ENCODE measurements at places on chromosomes 16 and 17.

- DNase-seq: no peak
These were observed 5.0 kb downstream of the GCGR start for GRCh38 chr17:81808778-81809555.

GRCh38 chr16:8963821-8964441 is at the start of gene USP7:
Gene USP7, minus strand, starts transcription at chr16:8963906. Its CDS starts 621 bp downstream, at chr16:8963285.
- DNase-seq: peak; percentile 54

DNA sequence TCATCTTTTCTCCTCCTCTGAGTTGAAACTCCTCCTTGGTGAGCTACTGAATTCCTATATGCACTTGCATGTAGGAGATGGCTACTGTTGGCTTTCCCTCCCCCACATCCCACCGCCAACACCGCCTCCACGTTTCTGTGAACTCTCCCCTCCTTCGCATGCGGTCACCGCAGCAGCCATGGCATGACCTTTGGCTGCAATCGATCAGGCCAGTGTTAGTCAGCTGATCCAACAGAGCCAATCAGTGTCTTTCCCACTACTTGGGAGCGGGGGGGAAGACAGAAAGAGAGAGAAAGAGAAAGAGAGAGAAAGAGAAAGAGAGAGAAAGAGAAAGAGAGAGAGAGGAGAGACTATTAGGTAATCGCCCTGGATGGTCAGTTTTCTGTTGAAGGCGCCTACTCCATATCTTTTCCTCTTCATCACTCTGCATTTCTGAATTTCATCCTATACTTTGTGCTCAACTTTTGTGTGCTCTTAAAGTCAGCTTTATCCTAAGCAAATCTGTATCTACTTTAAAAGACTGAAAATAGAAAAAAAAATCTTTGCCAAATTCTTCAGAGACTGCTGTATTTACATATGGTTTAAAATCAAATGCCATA is 22.7 kb downstream of the ASGR1 start:
- DNase-seq: no peak

- DNase-seq: no peak
These were observed 147.8 kb upstream of the CA10 start for GRCh38 chr17:52306314-52306713.

- no peak for DNase-seq
These were observed 79.9 kb downstream of the ZNF18 start for GRCh38 chr17:11917415-11917814.

DNA sequence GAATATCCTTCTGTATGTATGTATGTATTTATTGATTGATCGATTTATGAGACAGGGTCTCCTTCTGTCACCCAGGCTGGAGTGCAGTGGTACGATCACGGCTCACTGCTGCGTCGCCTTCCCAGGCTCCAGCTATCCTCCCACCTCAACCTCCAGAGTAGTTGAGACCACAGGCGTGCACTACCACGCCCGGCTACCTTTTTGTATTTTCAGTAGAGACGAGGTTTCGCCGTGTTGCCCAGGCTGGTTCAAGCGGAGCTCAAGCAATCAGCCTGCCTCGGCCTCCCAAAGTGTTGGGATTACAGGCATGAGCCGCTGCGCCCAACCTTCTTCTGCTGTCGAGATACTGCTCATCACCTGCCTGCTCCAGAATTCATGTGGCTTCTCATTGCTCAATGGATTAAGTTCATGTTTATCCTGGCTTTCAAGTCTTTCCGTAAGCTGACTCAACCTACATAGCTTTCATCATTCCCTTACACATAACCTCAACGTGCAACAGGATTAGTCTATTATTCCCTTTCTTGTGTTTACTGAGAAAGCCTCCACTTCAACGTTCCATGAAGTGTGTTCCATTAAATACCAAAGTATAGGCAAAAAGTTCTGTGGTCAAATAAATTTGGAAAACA is 13.6 kb downstream of the TAC4 start:
- DNase-seq: no peak

DNA sequence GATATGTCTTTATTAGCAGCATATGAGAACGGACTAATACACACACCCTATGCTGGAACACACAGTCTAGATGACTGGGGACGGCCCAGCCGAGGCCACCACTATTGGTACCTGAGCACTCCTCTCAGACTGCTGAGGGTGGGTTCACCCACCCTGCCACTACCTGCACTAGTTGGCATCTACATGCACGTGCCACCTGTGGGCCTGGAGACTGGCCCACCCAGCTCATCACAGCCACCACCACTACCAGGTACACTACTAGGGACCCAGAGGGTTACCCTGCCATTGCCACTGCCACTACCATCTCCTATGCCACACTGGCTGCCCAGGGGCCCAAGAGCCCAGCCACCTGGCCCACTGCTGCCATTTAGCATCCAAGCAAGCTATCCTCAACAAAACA is 32.5 kb downstream of the MEAK7 start:
- DNase-seq: no peak

GRCh38 chr16:25066426-25066746 is 45.2 kb upstream of the LCMT1 start:
- DNase-seq: no peak

GRCh38 chr17:34879146-34879545 is 82.1 kb downstream of the CCT6B start:
- DNase-seq: no peak

DNA sequence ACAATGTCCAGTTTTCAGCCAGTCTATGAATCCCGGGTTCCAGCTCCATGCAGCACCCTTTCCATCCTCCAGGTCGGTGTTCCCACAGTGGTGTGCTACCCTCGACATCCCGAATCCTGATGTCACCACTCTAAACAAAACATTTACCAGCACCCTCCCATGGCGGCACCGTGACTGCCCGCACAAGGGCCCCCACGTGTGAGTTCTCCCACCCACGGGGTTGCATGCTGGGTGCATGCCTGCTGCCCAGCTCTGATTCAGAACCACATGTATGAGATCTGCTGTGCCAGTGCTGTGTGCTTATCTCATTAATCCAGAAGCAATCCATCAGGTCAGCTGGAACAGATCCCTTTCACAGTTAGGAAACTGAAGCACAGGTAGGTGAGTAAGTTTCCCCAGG is 57.4 kb downstream of the C16orf78 start:
- no peak for DNase-seq

GRCh38 chr16:78659668-78660217 is 560.3 kb downstream of the WWOX start:
- DNase-seq: no peak

DNA sequence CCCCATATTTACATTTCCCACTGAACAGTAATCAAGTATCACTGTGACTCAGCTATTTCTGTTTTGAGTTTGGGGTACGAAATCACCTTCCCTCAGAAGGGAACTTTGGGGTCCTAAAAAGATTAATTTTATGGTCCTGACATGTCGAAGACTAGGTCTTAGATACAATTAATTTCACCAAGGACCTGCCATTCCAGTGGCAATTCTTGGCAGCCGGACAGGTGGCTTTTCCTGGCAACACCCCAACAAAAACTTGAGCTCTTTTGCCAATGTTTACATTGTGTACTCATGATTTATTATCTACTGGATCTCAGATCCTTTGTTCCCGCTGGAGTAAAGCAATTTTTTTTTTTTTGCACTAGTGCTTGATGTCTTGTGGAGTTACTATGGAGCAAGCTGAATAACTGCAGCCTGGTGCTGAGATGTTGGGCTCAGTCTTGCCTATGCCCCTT is 14.4 kb downstream of the SLFN5 start:
- peak; percentile 92 for DNase-seq

DNA sequence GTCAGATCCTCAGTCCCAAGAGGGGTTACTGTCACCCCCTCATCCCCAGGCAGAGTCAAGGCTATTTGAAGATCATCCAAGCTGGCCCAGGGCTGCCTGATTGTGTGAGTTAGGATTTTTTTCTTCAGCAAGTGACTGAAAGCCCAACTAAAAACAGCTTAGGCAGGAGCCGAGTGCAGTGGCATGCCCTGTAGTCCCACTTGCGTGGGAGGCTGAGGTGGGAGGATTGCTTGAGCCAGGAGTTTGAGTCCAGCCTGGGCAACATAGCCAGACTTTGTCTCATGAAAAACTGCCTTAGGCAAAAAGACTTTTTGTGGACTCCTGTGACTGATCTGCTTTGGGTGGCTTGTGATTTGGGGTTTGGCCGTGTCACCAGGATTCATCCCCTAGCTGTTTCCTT is 19.9 kb downstream of the PGS1 start:
- no peak for DNase-seq

GRCh38 chr16:78556421-78556820 is 457.0 kb downstream of the WWOX start:
- DNase-seq: no peak

DNA sequence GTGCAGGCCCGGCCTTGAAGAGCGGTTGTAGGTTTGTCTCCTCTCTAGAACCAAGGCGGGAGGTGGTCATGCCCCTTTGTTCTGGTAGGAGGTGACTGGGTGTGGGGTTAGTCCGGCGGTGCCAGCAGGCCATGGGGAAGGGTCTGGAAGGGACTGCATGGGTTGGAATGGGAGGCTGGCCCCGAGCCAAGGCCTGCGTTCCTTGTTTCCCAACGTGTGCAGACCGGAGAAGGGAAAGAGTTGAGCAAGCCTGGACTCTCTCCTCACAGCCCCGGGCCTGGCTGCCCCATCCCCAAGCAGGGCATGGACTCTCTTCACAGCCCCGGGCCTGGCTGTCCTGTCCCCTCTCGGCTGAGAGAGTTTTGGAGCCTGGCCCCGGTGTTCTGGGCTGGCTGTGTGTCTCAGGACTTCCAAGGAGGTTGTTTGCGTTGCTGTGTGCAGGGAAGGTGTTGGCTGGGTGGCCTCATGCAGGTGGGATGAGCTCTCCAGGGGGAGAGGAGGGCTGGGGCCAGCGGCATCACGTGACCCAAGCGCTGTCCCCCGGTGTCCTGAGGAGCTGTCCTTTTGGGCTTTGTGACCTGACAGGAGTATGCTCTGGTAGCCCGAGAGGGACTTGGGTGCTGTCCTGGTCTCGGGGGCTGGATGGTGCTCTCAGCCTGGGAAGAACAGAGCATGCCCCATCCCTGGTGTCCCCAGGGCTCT is 2.6 kb downstream of the CACNA1H start:
- no peak for DNase-seq

DNA sequence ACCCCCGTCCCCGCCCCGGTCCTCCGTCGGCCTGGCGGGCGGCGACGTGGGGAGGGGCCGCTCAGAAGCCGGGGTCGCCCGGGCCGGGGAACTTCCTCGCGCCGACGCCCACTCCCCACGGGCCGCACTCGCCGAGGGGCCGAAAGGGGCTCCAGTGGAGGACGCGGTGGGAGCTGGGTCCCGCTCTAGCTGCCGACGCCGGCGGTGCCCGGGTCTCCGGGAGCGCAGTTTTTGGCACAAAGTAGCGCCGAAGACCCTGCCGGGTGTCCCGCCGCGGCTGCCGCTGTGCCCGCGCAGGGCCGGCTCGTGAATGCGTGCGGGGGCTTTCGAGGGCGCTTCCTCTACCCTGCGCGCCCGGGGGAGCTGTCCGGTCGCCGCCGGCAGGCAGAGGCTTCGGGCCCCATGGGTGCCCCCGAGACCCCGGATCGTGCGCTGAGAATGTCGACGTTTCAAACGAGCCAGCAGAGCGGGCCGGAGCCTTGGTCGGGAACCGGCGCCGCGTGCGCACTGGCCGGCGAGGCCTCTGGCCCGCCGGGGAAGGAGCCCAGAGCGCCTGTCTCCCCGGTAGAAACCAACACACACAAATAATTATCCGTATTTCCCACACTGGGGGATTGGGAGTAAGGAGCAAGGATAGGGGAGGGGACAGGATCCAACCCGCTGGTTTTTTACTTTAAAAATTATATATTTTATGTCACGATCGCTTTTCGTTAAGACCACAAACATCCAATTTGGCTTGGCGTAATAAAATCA is 46.6 kb upstream of the SLC38A10 start:
- no peak for DNase-seq

DNA sequence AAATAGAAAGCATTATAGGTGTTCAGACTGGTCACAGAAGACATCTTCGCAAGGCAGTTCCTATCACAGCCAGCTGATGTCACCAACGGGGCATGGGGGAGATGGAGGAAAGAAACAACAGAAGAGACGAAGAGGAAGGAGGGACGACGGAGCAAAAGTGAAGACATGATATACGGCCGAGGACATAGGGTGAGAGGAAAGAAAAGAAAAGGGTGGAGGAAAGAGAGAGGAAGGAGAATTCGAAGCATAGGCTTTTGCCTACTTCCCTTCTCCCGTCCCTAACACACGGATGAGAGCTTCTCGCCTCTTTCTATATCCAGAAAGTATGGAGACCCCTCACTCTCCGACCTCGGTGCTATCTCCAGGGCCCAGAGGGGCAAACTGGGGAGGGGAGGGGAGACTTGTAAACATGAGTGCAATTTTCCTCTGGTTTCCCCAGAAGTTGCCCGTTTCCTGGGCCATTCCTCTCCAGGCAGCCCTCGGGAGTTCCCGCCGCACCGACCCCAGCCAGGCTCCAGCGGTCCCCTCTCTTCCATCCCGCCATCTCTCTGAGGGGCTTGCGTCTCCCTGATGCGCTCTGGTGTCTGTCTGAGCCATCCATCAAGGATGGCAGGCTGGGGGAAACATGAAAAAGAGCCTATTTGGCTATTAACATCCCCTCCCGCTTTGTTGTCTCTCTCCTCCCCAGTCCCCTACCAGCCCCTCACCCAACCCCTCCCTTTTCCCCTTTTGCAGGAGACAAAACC is 26.0 kb downstream of the COPZ2 start:
- peak; percentile 60 for DNase-seq

DNA sequence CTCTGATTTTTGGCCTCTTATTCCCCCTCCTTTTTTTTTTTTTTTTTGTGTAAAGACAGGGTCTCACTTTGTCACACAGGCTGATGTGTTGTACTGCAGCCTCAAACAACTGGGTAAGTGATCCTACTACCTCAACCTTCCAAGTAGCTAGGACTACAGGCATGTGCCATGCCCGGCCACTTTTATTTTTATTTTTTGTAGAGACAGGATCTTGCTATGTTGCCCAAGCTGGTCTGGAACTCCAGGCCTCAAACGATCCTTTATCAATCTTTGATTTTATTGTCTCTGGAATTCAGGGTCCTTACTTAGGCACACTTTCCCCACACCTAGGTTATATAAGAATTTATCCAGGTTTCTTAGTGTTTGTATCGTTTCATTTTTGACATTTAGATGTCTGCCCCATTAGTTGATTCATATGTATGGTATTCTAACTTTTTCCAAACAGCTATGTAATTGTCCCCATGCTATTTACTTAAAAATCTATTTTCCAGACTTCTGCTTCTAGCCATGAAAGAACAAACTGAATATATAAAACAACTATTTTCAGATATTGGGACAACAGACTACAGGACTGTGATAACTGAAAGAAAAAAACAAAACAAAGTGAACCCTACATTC is 13.9 kb downstream of the CMC2 start:
- DNase-seq: no peak

- no peak for DNase-seq
These were observed 101.2 kb downstream of the ZNF423 start for GRCh38 chr16:49754495-49755312.

DNA sequence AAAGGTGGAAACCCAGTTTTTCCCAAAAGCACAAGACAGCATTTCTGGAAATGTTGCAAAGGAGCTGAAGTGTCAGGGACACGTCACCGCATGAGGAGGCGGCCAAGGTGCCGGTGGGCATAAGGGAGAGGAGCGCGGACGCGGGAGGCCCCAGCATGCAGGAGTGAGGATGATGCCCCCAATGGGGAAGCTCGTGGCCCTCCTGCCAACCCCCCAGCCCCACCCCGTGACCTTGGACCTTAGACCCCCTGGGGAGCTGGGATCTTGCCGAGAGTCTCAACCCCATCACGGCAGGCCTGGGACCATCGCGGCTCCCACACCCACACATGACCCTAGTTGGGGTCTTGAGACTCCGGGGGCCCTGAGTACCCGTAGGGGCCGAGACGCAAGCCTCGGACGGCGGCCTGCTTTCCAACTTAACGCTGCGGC is 119.4 kb upstream of the METRNL start:
- DNase-seq: no peak
